ENCODE measurements at places on chromosomes 2 and 18.

DNA sequence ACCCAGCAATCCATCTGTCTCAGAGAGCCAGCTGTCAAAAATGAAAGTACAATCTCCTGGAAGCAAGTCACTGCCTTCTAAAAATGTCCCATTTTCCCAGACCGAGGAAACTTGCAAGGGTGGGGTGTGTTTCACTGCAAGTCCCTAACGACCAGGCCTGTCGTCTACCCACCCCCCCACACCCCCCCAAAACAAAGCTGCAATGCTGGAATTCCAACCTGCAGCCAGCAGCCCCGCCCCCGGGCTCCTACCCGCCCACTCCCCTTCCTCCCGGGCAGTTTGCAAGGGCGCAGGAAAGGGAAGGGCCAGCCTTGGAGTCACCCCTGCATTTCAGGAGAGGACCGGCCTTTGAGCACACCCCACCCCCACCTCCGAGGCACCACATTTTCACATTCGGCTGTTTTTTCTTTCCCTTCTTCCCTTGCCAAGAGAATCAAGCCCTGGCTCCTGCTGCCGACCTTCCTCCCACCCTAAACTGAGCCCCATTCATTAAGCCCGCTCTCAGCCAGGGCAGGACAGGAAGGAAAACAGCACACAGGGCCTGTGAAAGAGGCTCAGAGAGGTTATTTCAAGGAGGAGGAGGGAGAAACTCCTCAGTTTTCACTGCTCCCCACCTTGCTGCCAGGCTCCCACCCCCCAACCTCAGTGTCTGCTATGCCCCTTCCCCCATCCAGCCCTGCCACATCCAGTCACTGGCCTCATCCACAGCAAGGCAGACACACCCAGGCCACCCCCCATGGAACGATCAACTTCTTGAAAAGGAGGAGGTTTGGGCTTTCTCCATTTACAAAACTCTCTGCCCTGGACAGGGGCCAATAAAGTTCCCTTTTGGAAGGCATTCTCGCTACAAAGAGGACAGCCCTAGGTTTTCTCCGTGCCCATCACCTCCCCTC, 11.3 kb downstream of the SMAD7 start:
- DNase-seq, result no peak

- DNase-seq, result no peak
These were observed 132.4 kb upstream of the RAB6C start for GRCh38 chr2:129847043-129847442.

DNA sequence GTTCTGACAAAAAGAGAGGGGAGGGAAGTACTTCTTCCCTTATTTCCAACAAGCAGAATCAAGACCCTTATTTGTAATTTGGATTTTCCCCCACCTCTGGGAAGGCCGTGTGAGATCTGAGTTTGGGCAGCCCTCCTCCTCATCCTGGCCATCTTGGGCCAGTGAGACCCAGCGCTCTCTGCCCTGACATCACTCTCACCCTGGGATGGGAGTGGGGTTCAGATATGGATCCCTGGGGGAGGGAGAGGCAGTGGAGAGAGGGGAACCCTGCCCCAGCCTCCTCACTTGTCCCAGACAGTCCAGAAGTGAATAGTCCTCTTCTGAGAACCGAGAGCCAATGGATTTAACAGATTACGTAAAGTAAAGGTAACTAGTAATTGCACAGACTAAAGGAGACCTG, 64.5 kb downstream of the DYSF start:
- DNase-seq, result no peak

DNA sequence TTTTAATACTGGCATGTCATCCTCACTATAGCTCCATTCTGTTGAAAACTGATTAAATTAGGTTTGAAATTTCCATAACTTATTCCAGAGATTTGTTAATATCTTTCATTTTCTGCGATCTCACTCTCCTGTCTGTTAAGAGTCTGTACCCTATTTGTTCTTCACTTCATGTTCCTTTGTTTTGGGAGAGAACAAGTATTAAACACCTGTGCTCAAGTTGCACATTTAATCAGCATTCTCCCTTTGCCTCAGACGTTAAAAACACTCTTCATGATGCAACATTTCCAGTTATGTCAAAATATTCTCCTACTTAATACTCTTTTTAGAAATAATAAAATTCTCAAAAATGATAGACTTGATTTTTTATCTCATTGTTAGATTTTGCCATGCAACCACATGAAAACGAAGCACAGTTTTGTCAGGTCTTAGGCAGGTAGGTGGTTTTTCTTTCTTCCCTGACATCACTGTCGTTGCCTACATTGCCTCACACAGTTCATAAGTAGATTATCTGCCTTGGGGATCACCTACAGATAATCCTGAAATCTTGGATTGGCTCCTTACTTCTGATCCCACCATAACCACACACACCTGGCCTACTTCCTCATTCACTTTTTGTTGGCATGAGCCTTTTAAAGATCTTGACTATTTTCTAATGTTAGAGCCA, 109.9 kb downstream of the GAREM1 start:
- DNase-seq, result no peak

- DNase-seq, result no peak
These were observed 423.9 kb upstream of the MAP2 start for GRCh38 chr2:208999911-209000310.

GRCh38 chr2:202072226-202072625, 829 bp upstream of the KIAA2012 start:
- DNase-seq, result no peak

DNA sequence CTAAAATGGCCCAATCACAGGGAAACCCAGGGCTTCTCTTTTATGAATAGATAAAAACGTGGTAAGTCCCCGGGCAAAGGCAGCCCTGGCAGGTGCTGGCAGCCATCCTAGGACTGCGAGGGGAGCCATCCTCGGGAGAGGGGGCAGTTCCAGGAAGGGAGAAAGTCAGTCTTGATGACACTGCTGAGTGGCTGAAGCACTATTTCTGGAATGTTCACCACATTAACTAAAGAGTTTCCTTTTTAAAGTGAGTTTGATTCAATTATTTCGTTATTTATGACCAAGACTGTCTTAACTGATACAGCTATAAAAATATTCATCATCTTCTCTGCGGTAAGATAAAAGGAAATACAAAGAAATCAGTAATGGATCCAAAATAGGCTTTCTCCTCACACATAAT, 20.4 kb downstream of the TTR start:
- no peak for DNase-seq

All from stimulated activated CD8-positive, alpha-beta memory T cell treated with anti-CD3 and anti-CD28 coated beads, Interleukin-4, amount 100 ng/mL, for 1 hour (primary cell).